Thyroid gland (tissue), 4 donors: ENCODE measurements at places on chromosomes 7 and 10. TPM values are rescaled to one million over a fixed set of nuclear protein-coding genes. Genes with fewer than 3 reads are reported as not detected.

- DNase-seq, result peak; percentile 7
Measured at GRCh38 chr7:48337012-48337621, 165.9 kb downstream of the ABCA13 start.

DNA sequence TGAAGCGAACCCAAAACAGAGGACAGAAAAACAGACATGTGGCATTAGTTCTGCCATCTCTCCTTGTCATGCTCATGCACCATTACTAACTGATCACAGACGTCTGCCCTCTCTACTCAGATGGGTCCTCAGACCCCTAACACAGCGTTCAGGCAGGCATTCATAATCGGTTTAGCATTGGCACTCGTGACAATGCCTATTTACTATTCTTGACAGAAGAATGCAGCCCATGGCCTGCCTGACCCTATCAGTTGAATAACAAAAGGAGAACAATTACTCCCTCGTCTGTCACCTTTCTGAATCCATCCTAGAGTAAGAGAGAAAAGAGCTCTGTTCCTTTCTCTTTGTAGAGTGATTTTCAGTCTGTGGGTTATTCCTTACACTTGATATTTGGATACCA is 194.6 kb upstream of the PHYHIPL start:
- no peak for DNase-seq

WDFY4 gene
- 1.1 TPM for total RNA-seq

SOSTDC1 gene
- 1.1 TPM for total RNA-seq

EIF5AL1 gene
- total RNA-seq, result not detected

DNA sequence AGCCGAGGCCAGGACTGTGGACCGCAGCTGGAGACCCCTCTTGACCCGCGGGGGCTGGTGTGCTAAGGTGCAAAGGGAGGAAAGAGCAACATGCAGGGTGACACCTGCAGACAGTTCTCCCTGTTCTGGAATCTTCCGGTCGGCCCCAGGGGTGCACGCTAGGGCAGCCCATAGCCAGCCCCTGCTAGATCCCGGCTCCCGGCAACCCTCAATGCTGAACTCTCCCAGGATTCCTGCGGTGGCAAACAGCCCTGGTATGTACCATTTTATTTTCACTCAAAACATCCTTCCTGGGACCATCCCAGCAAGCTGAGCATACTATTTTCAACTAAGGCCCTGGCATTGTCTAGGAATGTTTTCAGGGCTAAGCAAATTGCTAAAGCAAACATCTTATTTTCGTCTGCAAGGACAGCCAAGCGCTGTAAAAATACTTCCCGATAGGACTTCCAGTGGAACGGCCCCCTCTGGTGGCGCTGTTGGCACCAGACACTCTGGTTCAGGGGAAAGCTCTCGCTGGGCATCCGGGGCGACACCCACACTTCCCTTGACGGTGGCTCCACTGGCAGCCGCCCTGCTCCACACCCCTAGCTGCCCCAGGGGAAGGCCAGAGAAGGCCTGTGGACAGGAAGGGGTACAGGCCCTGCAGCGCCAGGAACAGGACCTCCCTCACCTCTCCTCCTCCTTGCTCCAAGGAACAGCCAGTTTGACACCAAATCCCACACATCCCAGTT is 99.4 kb downstream of the CTBP2 start:
- DNase-seq, result peak; percentile 93

DNA sequence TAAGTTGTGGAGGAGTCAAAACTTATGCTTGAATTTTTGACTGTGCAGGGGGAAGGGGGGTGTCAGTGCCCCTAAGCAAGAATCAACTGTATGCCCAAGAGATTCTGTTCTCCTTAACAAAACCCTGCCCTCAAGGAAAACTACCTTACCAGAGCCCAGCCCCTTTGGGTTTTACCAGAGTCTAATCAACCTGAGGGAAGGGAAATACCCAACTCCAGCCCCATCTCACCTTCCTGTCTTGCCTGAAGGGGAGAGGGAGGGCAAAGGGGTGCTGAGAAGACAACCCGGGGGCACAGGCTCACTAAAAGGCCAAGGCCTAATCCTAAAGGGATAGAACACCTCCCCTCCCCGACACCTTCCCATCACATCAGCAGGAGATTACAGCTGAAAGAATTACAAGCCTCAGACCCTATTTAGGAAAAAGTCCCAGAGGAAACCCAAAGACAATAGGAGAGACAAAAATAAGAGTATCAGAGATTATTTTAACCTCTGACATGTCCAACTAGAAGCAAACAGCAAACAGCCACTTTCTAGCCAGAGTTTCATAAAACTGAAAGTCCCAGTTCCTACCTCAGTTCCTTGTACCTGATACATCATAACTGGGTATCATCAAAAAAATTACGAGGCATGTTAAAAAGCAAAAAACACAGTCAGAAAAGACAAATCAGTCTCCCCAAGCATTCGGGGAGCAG is 26.8 kb upstream of the C7orf33 start:
- no peak for DNase-seq

GRCh38 chr7:94052398-94053180 is 48.4 kb upstream of the BET1 start:
- no peak for DNase-seq

DNA sequence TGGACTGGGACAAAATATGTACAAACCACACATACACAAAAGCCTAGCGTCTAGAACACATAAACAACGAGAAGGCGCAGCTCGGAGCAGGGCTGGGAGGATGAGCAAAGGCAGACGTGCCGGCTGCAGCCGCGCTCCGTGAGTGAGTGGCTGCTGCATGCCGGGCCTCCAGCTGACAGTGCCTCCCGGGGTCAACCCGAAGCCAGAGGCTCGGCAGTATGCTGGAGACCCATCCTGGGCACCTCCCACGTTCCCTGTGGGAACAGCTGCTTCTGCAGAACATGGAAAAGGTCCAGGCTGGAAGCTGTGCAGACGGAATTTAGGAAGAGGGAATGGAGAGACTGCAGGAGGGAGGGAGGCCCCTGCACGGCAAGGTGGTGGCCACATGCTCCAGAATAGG is 3.6 kb upstream of the GPR146 start:
- no peak for DNase-seq

DNA sequence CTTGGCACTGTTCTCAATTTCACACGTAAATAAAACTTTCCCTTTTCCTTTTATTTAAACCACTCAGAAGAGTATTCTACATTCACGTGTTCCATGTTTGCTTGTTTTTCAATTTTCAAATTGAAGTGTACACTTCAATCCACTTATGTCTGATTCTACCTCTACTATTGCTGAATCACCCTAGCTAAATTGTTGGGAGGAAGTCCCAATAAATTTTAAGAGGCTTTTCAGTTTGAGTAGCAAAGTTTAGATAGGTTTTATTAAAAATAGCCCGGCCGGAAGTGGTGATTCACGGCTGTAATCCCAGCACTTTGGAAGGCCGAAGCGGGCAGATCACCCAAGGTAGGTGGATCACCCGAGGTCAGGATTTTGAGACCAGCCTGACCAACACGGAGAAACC is 1414.7 kb upstream of the CELF2 start:
- DNase-seq, result no peak

DNA sequence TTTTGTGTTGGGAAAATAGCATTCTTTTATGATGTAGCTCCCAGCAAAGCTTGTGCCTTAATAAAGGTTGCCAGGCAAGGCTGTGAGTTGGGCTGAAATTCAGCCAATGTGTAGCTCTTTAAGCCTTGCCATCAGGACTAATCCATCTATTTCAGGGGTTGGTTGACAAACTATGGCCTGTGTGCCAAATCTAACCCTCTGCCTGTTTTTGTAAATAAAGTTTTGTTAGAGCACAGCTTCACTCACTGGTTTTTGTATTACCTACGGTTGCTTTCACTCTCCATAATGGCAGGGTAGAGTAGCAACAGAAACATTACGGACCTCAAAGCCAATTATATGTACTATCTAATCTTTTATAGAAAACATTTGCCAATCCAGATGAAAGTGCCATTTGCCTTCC is 638.1 kb upstream of the POT1 start:
- no peak for DNase-seq

HOXA2 gene
- total RNA-seq, result 0.78 TPM

GRCh38 chr7:142438923-142439515 is 181.2 kb upstream of the PRSS58 start:
- DNase-seq, result no peak

GRCh38 chr7:119711104-119711503 is 561.9 kb upstream of the KCND2 start:
- DNase-seq, result no peak

DNA sequence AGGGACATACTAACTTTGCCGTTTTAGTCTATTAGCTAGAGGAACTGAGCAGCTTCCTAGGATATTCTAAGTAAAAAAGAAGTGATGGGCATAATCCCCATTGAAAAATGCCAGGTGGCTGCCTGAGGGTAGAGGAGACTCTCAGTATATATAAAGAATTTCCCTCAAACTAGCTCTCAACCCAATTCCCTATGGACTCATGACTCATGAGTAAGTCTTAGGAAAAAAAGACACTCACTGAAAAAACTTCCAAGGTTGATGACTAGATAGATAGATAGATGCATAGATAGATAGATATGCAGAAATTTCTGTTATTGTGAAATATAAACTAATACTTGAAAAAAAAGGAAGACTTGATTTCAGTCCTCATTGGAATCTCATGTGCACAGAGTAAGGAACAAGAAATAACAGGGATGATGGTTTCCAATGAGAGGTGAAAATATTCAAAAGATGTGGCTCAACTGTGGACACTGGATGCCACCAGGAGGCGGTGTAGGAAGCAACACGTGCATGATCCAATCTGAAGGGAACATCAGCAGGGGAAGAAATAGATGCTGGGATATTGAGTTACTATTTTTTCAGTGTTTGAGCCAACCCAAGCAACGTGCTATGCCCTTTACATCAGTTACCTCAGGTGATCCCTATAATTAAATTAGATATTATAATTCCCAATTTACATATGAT is 711.0 kb upstream of the LRRTM3 start:
- no peak for DNase-seq

DNA sequence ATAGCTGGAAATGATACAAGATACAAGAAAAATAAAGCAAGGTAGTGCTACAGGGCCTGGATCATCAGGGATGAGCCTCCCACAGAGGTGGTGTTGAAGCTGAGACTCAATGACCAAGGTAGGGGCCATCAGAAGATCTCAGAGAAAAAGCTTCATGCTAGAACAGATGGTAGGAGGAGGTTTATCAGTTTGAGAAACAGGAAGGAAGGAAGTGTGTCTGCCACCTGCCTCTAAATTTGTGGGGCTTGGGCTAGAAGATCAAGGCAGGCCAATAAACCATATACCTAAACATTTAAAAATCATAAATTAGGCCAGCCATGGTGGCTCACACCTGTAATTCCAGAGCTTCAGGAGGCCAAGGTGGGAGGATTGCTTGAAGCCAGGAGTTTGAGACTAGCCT is 410.8 kb upstream of the PRKCQ start:
- DNase-seq, result no peak

DNA sequence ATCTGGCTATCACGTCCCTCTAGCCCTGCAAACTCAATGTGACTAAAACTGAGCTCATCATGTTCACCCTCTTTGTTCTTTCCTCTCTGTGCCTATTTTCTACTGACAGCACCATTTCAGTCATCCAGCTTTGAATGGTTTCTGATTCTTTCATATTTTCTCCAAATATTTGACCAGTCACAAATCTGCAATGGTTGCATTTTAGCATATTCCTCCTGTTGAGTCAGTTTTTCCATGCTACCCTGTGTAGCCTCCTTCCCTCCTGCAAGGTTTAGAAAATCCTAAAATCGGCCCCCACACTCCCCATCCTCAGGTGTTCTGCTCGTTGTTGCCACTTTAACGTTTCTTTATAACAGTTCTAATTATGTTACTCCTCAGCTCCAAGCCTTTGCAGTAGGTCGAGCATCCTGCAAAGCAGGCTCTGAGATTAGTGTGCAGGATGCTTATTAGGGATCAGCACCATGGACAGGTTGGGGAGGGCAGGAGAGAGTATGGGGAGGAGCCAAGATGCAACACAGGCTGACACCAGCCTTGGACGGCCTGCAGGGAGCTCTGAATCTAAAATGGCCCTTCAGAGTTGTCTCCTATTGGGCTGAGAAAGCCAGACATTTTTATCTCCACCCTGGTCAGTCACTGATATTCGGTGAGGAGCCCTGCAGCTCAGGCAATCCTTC is 531.0 kb upstream of the COBL start:
- DNase-seq, result no peak

- no peak for DNase-seq
Measured at GRCh38 chr7:104652865-104653264, 324.5 kb downstream of the LHFPL3 start.

GRCh38 chr10:110241407-110241806 is 34.0 kb downstream of the MXI1 start:
- no peak for DNase-seq

DNA sequence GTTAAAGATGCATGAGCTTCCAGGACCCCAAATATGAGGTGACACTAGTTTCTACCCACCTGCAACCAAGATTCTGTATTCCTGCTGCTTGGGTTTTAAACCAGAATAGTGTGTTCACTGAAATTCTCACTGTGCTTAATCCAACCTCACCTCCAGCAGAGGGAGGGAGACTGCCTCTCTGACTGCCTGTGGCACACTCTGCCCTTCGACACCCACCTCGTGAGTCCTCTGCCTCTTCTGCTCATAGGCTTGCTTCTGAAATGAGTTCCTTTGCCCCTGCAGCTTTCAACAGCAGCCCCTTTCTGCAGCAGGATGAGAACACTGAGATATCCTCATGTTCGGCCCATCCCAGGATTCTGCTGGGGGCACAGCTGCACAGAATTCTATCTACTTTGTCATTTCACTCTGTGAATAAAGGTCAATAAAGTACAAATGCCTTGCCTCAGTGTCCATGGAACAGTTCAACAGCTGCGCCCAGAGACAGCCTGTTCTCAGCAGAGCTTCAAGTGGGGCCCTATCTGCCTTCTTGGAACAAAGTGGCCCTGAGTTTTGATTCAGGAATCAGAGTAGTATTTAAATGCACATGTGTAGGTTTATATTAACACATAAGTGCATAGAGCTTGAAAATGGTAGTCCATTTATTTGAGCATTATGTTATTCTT is 632.5 kb downstream of the TNS3 start:
- no peak for DNase-seq

C7orf33 gene
- not detected for total RNA-seq

CNNM1 gene
- total RNA-seq, result 0.67 TPM

HNRNPF gene
- 153 TPM for total RNA-seq

SAP25 gene
- not detected for total RNA-seq

CALHM3 gene
- total RNA-seq, result not detected

ITPRID1 gene
- not detected for total RNA-seq

EBF3 gene
- 9.3 TPM for total RNA-seq

DNA sequence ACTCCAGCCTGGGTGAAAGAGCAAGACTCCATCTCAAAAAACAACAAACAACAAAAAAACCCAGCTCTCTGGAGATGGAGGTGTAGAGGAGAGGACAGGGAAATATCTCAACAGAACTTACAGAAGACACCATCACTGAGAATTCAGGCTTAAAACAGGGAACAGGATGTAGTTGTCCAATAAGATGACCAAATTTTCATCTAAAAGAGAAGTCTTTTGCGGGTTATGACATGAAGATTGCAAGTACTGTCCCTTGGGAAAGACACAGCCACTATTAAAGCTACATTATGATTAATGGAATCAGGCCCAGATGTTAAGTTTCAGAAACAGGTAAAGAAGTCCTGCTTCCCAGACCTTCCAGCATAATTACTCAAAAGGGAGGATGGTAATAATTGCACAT is 235.2 kb upstream of the NRP1 start:
- DNase-seq, result no peak

VENTX gene
- total RNA-seq, result 1.3 TPM

BLVRA gene
- 35.2 TPM for total RNA-seq

DENND2A gene
- 2.0 TPM for total RNA-seq

RAPGEF5 gene
- total RNA-seq, result 26.5 TPM

SEMA3A gene
- total RNA-seq, result 8.1 TPM

TMEM213 gene
- total RNA-seq, result not detected
